ENCODE measurements at places on chromosomes 1 and 21. TPM values are rescaled to one million over a fixed set of nuclear protein-coding genes. Genes with fewer than 3 reads are reported as not detected.

Gene PTGS2
- 21.9 TPM for total RNA-seq

Gene OR14K1
- not detected for total RNA-seq

Gene NEK2
- total RNA-seq = 10.6 TPM

Gene FAM163A
- total RNA-seq = 0.43 TPM

Gene NEXN
- total RNA-seq = 5.1 TPM

Gene UAP1
- total RNA-seq = 59.3 TPM

Gene ZNF648
- total RNA-seq = 0.23 TPM

Gene COL6A2
- 389 TPM for total RNA-seq

Gene PPM1J
- total RNA-seq = 0.72 TPM

Gene SPRR1B
- total RNA-seq = not detected

Gene DEPDC1
- total RNA-seq = 4.0 TPM

Gene CFAP74
- not detected for total RNA-seq

Gene LYPD8
- not detected for total RNA-seq

- peak; percentile 15 for DNase-seq
Measured at GRCh38 chr1:238318294-238319110, 427.8 kb upstream of the ZP4 start.

DNA sequence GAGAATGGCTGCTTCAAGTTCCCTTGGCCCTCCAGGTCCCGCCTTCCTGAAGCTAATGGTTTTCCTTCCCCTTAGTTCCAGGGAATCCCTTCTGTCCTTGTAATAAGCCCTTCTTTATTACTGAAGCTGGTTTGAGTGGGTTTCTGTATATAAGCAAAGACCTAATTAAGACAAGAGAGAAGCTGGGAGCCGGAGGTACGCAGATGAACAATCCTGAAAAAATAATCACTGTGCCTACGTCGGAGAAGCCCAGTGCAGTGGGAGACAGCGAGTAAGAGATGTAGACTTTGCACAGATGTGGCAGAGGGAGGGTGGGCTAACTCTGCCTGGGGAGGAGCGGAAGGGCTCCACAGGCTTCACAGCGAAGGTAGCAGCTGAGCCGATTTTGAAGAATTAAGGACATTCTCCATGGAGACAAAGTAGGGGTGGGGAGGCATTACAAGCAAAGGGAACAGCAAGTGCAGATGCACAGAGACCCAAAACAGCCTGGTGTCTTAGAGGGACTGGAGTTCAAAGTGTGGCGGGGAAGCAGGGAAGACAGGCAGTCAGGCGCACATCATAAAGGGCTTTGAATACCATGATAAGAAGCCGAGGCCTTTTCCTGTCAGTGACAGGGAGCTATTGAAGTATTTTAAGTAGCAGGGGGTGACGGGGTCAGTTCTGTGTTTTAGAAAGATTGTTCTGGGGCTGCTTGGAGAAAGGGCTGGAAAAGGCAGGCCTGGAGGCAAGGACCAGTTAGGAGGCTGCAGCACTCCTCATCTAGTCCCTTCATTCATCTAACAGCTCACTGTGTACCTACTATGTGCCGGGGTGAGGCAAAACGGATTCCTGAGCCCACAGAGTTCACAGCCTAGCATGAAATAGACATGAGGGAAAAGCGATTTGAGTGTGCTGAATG is 6.5 kb downstream of the RIMS3 start:
- no peak for DNase-seq

DNA sequence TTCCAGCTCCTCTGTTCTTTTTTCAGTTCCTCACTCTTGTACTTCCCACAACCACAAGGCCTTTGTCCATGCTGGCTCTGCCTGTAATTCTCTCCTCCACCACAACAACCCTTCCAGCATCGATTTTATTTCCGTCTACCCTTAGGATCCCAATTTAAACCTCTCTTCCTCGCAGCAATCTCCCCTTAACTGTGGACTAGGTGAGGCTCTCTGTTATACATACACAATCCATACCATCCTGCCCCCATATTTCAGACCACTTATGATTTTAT is 90.4 kb upstream of the ZC3H11B start:
- DNase-seq = no peak

GRCh38 chr1:170290276-170290675 is 144.5 kb downstream of the NTMT2 start:
- no peak for DNase-seq

- no peak for DNase-seq
Measured at GRCh38 chr1:235404190-235404589, 37.0 kb downstream of the TBCE start.

GRCh38 chr21:27246741-27247140 is 279.9 kb upstream of the ADAMTS5 start:
- no peak for DNase-seq

DNA sequence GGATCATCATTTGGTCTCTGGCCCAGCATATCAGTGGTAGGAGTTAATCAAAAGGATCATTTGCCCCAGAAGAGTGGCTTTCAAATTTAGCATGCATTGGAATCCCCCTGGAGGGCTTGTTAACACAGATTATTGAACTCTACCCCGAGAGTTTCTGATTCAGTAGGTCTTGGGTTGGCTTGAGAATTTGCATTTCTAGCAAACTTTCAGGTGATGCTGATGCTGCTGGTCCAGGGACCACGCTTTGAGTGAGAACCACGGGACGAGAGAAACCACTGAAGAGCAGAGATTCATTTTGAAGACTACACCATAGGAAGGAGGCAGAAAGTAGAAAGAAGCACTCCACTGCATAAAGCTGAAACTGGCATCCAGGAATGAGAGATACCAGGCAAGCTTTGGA is 81.3 kb upstream of the DUSP10 start:
- no peak for DNase-seq

GRCh38 chr1:186782791-186783190 is 46.0 kb upstream of the PLA2G4A start:
- DNase-seq = no peak

GRCh38 chr21:33080376-33080775 is 10.4 kb downstream of the OLIG1 start:
- DNase-seq = no peak

DNA sequence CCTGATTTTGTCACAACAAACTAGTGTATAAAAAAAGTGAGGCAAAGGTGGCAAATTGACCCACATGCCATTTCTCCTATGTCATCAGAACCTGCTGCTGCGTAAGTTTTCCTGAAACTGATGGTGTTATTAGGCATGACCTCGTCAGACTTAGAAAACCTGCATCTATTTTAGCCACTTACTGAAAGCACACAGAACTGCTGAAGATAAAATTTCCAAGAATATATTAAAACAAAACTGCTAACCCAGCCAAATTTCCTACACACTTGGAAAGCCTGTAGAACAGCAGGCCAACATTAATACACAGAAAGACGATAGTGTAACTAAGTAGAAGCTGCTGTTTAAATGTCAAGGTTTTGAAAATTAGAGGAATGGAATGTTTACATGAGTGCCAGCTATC is 674.5 kb upstream of the CXADR start:
- no peak for DNase-seq

DNA sequence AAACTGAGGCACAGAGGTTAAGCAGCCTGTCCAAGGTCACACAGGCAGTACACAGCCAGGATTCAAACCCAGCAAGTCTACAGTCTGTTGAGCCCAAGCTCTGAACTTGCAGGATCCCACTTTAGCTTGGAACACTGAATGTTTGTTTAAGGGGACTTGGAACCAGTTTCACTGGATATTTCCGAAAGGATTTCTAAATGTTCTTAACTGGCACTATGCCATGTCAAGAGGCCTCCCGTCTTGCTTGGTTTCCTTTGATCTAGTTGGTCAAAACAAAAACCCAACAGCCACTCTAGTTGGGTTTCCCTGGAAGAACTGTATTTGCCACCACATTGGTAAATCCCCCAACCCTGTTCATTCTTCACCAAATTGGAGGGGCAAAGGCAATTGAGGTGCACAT is 317.6 kb upstream of the KAZN start:
- DNase-seq = no peak

- no peak for DNase-seq
Measured at GRCh38 chr1:213266983-213267772, 216.1 kb downstream of the RPS6KC1 start.

GRCh38 chr1:201766131-201766866 is 62.7 kb upstream of the IPO9 start:
- DNase-seq = no peak

GRCh38 chr1:20948101-20948500 is 161.0 kb upstream of the HP1BP3 start:
- no peak for DNase-seq

DNA sequence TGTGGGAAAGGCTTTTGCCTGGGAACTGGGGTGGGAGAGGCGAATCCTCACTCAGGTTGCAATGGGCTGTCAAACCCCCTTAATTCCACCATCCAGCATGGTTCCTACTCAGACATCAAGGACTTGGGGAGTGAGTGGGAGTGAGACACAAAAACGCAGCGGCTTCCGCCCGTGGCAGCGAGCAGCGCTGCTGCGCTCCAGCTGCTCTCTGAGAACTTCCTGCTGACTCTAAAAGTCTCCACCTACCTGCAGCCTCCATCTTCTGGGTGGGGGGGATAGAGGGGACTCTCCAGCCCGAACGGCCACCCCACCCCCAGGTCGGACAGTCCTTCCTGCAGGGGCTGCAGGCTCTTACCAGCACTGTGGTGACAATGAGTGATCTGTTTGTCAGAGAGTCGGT is 184.4 kb downstream of the GRIK3 start:
- DNase-seq = no peak

GRCh38 chr21:37266515-37267221 is 466 bp downstream of the VPS26C start:
- DNase-seq = peak; percentile 80

- DNase-seq = no peak
Measured at GRCh38 chr1:212597487-212597886, 11.1 kb upstream of the ATF3 start.

DNA sequence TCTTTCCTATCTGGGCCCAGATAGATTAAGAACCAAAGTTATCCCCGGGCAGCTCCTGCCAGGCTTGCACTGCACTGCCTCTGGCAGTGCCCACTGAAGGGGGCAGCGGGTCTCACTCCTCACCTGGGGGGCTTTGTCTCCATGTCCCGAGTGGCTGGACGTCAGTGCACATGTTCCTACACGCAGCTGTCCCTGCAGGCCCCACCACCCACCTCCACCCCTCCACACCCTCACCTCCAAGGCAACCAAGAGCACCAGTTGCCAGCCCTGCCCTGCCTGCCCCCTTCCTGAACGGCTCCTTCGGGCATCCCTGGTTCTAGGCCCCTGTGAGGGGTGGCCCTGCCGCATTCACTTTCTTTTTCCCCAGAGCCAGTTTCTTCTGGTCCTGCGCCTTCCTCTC is 147.2 kb downstream of the PEX14 start:
- DNase-seq = no peak

GRCh38 chr1:37325010-37325409 is 149.4 kb upstream of the ZC3H12A start:
- no peak for DNase-seq

- DNase-seq = peak; percentile 25
Measured at GRCh38 chr1:111406321-111406768, 21.2 kb downstream of the OVGP1 start.

DNA sequence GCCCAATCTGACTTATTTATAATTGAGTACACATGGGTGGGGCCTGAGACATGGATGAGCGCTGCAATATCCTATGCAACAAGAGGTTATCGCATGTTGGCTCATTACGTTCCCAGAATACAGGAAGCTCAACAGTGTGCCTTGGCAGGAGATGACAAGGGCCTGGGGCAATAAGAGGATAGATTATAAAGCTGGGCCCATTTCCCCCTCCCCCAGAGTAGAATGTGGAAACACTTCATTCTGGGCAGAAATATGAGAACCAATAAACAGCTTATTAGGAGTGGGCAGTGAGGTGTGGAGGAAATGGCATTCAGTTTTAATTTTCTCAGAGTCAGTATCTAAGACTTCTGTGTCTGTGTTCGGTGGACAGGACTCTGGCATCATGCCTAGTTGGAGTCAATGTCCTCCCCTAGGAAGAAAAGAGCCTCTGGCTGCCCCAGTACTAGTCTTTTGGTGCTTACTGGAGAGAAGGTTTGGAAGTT is 92.8 kb downstream of the PIK3R3 start:
- no peak for DNase-seq

DNA sequence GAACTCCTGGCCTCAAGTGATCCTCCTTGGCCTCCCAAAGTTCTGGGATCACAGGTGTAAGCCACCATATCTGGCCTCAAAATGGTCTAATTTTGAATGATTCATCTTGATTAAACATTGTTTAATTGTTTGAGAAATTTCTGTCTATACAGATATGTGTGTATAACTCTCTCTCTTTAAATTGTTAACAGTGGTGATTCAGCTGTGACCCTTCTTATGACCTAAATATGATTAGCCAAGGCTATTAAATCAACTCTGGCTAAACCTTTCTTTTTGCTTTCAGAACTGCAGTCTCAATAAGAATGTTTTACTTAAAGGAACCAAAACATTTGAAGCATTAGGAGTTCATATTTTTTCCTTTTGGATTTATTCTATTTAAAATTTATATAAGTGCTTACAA is 19.2 kb upstream of the B3GALT5 start:
- DNase-seq = no peak

- no peak for DNase-seq
Measured at GRCh38 chr1:161499099-161500039, 5.9 kb upstream of the FCGR2A start.

DNA sequence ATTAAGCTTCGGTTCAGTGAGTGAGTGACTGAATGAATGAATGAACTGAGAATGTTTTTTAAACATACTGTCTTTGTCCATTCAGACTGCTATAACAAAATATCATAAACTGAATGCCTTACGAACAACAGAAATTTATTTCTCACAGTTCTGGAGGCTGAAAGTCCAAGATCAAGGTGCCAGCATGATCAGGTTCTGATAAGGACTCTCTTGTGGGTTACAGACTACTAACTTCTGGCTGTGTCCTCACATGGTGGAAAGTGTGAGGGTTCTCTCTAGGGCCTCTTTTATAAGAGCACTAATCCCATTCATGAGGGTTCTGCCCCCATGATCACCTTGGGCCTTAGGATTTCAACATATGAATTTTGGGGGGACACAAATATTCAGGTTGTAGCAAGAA is 7.1 kb upstream of the DUSP10 start:
- DNase-seq = no peak

DNA sequence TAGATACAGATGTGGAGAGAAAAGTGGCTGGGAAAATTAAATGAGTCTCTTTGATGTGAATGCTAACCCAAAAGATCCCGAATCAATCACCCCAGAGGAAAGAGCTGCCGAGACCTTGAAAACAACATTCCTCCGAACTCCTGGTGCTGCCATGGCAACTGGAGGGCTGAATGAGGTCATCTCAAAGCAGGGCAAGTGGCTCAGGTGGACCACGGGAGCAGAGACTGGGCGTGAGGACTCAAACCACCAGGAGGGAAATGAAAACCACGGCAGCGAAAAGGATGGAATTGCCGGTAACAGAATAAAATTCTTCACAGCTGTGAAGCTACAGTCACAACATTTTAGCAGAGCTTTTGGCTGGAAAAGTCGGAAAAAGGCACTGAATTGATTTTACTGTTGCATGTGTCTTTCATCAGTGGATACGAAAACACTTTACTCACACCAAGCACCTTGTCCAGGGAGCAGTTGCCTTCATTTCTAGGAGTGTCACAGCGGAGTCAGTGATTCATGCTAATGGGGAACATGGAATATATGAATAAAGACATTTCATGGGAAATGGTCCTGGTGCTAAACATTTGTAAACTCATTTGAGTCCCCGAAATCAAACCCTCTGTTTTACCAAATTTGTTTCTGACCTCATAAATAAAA is 23.2 kb upstream of the BECN2 start:
- DNase-seq = peak; percentile 51
